NCI-H1105 treated with DMSO at 0.1 percent for 48 hours (cell line): ENCODE measurements at places on chromosomes 5 and 9.

- DNase-seq, result no peak
Measured at GRCh38 chr5:179407191-179408175, 62.2 kb upstream of the ADAMTS2 start.

DNA sequence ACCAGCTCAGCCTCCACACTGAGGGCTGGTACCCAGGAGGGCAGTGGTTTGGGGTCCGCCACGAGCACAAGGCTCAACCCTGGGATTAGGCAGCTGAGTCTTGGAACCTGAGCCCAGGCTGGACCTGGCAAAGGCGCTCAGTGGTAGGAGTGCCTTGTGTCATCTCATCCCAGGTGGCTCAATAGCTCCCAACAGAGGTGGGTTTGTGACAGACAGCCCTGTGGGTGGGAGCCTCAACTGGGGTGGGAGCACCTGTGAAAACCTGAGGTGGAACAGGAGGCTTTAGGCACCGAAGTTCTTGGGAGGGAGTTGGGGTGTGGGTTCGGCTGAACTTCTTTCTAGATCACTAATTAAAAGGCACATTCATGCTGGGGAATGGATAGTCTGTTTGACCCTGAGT, 35.2 kb upstream of the SMU1 start:
- DNase-seq, result no peak

GRCh38 chr5:207599-207998, 10.4 kb downstream of the CCDC127 start:
- no peak for DNase-seq

- DNase-seq, result no peak
Measured at GRCh38 chr5:79157305-79157704, 45.7 kb downstream of the BHMT start.

DNA sequence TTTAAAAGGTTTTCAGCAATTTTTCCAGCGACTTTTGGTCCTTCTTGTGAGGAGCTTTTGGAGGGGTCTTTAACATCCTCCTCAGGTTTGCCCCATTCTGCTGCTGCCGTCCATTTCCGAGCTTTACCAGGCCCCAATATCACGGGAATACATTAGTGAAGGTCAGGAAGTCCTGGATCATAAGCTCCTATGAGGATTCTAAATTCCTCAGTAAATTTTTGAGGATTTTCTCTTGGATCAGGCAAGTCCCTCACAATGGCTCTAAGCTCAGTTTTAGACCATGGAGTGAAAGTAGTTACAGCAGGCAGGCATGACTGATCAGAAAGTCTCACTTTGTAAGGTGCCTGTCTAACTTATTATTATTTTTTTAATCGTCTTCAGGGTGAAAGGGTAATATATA, 17.2 kb upstream of the GBGT1 start:
- DNase-seq, result no peak

DNA sequence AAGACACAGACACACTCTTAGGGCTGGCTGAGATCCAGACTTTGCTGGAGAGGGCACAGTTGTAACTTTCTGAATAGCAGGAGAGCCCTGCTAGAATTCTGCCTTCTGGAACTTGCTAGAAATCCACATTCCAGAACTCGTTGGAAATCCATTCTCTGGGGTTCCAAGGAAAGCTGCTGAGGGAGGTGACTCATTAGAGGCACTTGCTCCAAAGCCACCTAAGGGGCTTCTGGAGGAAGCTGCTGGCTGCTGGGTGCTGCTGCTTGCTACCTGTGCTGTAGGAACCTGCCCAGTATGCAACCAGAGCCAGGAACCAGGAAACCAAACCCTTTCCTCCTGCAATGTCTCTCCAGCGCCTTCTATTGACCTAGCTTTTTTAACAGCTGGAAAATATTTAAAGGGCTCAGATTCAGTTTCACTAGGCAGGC, 4.1 kb upstream of the TLE4 start:
- no peak for DNase-seq

DNA sequence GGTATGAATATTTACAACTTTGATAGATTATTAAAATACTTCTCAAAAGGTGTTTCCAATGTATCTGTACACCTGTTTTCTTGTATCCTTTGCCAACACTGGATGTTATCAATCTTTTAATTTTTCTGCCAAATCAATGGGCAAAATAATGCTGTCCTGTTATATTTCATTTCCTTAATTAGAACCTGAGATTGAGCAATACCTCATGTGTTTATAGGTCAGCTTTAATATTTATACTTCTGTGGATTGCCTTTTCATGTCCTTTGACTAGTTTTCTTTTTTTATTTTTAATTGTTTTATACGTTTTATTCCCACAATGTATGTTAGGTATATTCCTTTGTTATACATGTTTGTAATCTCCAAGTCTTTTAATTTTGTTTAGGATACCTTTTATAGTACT, 77.6 kb downstream of the JAK2 start:
- DNase-seq, result no peak

DNA sequence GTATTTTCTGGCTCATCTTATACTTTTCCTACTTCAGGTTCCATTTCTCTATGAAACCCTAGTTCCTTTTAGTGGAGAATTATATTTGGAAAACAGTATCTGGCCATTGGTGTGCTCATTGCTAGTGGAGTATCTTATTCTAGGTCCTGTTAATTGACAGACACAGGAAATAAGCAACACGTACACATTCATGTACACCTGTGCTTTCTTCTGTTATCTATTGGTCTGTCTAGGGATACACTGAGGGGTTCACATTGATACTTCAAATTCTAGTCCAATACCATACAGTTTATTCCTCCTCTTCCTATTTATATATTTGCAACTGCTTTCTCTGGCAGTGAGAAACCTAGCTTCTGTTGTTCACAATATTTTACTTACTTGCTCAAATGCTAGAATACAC, 110.2 kb downstream of the FER start:
- DNase-seq, result no peak

DNA sequence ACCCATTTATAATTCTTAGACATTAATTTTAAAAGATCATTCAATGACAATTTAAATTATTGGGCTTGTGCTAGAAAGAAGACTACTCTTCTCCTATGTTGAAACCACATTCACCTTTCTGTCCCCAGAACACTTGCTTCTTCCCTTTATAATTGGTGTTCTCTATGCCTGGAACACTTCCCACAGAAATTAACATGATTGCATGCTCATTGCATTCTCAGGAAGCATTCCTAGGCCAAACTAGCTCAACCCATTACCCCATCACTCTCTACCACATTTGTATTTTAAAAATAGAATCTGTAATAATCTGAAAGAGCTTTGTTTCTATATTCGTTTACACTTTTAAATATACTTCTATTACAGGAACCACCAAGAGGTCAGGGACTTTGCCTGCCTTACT, 184.7 kb downstream of the MEF2C start:
- DNase-seq, result no peak

GRCh38 chr5:160957312-160957861, 105.4 kb upstream of the ATP10B start:
- DNase-seq, result no peak

DNA sequence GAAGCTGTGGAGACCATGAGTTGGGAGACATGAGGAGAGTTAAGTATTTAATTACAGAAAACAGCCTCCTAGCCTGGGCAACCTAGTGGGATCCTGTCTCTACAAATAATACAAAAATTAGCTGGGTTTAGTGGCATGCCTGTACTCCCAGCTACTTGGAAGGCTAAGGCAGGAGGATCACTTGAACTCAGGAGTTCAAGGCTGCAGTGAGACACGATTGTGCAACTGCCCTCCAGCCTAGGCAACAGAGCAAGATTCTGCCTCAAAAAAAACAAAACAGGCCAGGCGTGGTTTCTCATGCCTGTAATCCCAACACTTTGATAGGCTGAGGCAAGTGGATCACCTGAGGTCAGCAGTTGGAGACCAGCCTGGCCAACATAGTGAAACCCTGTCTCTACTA, 52.6 kb downstream of the AQP7 start:
- no peak for DNase-seq
